ENCODE measurements at places on chromosomes 16 and 17. TPM values are rescaled to one million over a fixed set of nuclear protein-coding genes. Genes with fewer than 3 reads are reported as not detected.

The CRHR1 gene
- total RNA-seq: not detected

The NOXO1 gene
- 0.84 TPM for total RNA-seq

The DNAAF8 gene
- total RNA-seq: 0.64 TPM

The QRICH2 gene
- total RNA-seq: 5.5 TPM

The MFAP4 gene
- total RNA-seq: not detected
